Stimulated activated CD8-positive, alpha-beta memory T cell treated with anti-CD3 and anti-CD28 coated beads, Interleukin-2, amount 100 ng/mL, for 1 hour (primary cell): ENCODE measurements at places on chromosomes 12 and 14.

DNA sequence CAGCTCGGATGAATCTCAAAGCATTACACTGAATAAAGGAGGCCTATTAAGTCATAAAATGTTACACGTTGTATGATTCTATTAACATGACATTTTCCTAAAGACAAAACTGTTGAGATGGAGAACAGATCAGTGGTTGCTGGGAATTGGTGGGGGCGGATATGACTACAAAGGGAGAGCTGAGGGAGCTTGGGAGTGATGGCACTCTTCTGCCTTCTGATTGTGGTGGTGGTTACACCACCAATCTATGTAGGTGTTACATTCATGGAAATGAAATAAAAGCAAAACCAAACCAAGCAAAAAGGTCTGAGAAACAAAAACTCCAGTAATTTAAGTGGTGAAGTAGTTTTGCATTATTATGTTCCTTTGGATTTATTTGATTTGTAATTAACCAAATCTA, 16.4 kb upstream of the EVL start:
- DNase-seq, result no peak

DNA sequence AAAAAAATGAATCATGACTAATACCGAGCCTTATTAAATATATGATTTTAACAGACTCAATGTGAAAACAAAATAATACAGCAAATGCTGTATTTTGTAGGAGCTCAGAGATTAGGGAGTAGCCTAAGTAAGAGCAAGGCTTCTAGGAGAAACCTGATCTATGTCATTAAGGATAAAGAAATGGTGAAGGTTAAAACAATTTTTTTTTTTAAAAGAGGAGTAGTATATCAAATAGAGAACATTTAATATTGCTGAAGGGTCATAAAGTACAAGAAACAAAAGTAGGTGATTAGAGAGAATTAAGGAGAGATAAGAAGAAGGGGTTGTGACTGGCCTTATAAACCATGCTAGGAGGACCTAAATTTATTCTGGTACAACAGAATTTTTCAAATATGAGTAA, 39.1 kb downstream of the PPP1R12A start:
- no peak for DNase-seq

DNA sequence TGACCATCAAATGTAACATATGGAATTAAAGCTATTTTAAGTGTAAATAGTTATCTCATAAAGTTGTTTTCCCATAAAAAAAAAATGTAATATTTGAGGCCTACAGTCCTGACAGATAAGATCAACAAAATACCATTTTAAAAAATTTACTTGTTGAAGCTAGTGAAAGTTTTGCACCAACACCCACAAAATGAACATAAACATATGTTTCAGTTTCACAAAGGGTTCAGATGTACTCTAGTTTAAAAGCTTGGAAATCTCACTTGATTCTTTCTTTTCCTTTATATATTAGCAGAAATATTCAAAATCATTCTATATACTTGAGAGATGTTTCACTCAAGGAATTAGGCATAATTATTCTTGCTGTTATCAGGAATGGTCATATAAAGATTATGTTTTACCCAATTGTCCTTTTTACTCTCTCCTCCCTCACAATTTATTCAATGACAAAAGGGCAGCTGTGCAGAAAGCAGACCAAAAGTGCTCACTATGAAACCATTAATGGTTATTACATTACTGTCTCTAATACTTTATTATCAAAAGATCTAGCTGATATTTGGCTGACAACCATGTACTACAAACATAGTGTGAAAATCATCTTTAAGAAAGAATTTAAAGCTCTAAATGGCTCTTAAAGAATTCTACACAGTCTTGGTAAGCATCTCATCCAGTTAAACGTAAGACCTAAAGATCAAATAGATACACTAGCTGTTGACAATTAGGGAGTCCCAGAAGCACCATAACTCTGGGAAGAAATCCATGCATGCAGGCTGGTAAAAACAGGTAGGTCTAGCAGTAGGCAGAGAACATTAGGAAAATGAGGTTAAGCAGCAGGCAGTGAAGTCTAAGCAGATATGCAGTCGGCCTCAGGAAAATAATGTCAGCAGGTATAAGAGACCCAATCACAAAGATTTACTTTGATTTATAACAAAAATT, 28.8 kb downstream of the KIF21A start:
- no peak for DNase-seq

- no peak for DNase-seq
Measured at GRCh38 chr12:70444903-70445302, 78.8 kb downstream of the KCNMB4 start.
